Stimulated activated CD8-positive, alpha-beta memory T cell treated with anti-CD3 and anti-CD28 coated beads, Interleukin-4, amount 100 ng/mL, for 4 hours (primary cell): ENCODE measurements at places on chromosomes 3 and 15.

GRCh38 chr3:174377684-174378083 is 481.4 kb upstream of the NAALADL2 start:
- no peak for DNase-seq

DNA sequence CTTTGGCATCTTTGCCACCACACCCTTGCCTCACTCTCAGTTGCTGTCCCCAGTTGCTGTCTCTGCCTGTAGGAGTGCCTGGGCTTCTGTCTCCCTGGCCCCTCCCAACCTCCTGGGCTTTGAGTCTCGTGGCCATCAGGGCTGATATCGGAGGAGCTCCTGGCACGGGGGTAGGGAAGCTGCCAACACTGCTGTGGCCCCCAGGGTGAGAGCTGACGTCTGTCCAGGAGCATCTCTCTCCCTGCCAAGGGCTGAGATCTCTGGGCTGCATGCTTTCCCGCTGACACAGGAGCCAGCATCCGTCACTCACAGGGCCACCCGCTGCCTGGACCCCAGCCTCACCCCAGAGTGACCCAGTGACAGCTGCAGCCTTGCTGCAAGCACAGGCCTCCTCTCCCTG is 47.4 kb downstream of the EXOG start:
- DNase-seq: no peak

- no peak for DNase-seq
These were observed 4.9 kb downstream of the CALML4 start for GRCh38 chr15:68200016-68200861.

DNA sequence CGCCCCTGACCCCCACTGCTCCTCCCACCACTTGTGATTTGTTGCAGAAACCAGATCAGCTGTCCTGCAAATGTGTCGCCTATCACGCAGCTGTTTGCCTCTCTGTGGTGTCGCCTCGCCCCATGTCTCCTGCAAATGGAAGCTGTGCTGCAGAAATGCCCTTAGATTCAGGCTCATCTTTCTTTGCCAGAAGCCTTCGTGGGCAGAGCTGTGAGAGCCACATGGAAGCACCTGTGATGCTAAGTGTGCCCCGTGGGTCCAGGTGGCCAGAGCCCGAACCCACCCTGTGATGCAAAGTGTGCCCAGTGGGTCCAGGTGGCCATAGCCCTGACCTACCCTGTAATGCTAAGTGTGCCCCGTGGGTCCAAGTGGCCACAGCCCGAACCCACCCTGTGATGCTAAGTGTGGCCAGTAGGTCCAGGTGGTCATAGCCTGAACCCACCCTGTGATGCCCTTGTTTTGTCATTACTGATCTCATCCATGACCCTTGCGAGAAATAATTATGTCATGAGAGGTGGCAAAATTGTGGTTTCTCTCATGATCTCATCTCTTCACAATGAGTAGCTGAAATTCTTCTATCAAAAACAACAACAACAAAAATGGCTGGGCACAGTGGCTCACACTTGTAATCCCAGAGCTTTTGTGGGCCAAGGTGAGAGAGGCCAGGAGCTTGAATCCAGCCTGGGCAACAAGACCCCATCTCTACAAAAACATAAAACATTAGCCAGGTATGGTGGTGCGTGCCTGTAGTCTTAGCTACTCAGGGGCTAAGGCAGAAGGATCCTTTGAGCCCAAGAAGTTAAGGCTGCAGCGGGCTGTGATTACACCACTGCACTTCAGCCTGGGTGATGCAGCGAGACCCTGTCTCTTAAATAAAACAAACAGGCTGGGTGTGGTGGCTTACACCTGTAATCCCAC is 187.4 kb downstream of the GOLGA6L6 start:
- no peak for DNase-seq

GRCh38 chr3:133093366-133093765 is 55.2 kb downstream of the TMEM108 start:
- no peak for DNase-seq

- no peak for DNase-seq
These were observed 35.9 kb downstream of the MINAR1 start for GRCh38 chr15:79467865-79468586.

- no peak for DNase-seq
These were observed 170.2 kb upstream of the IL12A start for GRCh38 chr3:159818399-159818798.

DNA sequence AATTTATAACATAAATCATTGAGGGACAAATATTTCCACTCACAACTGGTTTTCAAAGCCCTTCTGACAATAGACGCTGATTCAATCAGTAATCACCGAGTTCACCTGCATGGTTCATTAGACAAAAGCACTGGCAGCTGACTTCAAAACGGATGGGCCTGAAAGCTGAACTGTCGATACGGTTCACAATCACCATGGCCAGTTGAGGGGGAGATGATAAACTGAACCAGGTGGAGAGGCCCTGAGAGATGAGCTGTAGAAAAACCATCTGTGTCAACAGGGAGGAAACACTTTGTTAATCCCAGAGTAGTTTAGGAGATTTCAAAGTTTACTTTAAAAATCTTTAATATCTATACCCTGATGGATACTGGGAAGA is 75.0 kb downstream of the PEX5L start:
- DNase-seq: no peak

- no peak for DNase-seq
These were observed 4.1 kb downstream of the SPATA12 start for GRCh38 chr3:57064572-57064971.

DNA sequence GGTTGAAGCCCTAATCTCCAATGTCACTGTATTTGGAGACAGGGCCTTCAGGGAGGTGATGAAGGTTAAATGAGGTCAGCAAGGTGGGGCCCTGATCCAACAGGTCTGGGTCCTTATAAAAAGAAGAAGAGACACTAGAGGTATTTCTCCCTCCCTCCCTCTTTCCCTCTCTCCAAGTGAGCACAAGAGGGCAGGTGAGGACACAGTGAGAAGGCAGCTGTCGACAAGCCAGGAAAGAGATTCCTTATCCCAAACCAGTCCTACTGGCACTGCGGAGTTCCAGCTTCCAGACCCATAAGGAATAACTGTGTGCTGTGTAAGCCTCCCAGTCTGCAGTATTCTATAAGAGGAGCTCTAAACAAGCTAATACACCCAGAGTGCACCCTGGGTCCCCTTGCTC is 134.7 kb downstream of the ADAMTS17 start:
- DNase-seq: no peak

GRCh38 chr3:29922992-29923746 is 642.3 kb downstream of the RBMS3 start:
- DNase-seq: no peak

DNA sequence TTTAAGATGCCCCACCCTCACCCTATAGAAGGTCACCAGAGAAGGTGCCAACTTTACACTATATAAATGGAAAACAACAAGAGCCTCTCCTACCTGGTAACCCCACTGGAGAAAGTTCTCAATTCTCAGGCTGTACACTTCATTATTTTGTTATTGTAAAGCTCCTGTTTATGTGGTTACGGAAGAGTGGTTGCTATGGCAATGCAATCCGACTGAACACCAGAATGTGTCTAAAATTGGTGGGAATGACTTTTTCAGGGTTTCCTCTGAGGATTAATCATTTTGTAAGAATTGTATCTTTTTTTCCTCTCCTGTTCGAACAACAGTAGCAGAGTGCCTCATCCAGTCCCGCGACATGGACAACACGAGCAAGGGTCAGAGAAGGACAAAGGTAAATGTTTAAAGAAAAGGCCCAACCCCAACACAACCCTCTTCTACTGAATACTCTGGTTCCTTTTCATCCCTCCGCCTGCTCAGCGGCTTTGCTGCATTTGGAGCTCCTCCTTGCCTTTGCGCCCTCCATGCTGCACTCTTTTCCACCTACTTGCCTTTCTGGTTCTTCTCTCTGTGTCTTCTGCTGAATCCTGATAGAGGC is 45.3 kb downstream of the DGKG start:
- DNase-seq: no peak

- DNase-seq: no peak
These were observed 120.1 kb upstream of the ARHGEF3 start for GRCh38 chr3:56921573-56922453.

GRCh38 chr3:189792046-189792929 is 161.1 kb downstream of the TP63 start:
- no peak for DNase-seq

- DNase-seq: no peak
These were observed 617.0 kb upstream of the CBLB start for GRCh38 chr3:106485802-106486201.

- DNase-seq: no peak
These were observed 75.1 kb downstream of the B3GNT5 start for GRCh38 chr3:183328164-183328563.

DNA sequence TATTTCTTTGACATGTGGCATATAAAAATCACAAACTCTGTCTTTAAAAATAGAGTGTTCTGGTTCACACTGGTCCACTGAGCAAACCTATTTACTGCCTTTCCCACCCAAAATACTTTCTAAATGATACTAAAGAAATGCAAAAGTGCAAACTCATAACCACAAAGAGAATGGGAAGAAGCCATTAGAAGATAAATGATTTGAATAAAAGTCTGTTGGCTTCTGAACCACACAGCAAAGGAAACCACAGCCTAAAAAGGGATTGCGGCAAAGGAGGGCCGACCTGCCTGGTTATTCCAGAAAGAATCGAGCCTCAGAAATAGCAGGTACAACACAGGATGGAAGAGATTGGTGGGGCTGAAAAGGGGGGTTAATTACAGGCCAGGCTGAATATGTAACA is 599.5 kb downstream of the FHIT start:
- DNase-seq: no peak

- no peak for DNase-seq
These were observed at the start of gene CMTM7 for GRCh38 chr3:32391643-32392535. Gene CMTM7, plus strand, starts transcription at chr3:32391853. Its CDS starts 54 bp downstream, at chr3:32391907.

DNA sequence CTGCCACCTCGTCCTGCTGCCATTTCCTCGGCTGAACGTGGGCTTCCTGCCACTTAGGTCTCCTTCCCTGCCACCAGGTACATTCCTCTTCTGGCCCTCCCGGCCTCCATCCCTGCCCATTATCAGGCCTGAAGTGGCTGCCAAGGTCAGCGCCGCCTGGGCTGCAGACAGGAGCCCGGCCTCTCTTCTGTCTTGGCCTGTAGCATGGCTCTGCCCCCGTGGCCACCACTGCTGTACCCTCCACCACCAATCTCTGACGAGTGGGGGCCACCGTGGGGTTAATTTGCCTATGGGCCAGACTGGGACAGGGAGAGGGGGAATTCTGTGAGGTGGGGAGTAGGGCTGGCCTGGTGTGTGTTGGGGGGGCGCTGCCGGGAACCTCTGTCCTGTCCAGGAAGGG is 2.0 kb upstream of the BAHD1 start:
- no peak for DNase-seq

DNA sequence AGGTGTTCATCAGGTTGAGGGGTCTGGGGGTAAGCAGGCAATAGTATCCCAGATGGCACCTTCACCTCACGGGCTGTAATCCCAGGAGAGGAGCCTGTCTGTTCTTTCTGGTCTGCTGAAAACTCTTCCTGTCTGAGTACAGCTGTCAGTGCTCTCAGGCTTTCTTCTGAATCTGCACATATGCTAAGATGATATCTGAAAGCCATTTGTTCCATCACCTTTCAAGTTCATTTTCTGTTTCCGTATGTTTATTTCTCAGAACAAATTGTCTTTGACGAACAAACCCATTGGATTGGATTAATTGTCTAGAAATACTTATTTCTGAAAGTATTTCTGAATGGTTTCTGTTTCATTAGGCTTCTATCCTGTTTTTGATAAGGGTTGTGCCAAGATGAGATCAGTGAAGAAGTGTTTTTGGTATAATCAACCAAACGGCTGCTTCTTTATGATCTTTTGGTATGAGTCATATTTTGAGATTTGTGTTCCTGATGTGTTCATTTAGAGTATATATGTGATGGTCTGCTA is 13.3 kb downstream of the ZNF592 start:
- no peak for DNase-seq

- DNase-seq: no peak
These were observed 68.4 kb downstream of the MINDY2 start for GRCh38 chr15:58839485-58839884.

- no peak for DNase-seq
These were observed 635 bp upstream of the VILL start for GRCh38 chr3:37989821-37990480.

GRCh38 chr15:27601239-27601960 is 497.7 kb downstream of the OCA2 start:
- no peak for DNase-seq

DNA sequence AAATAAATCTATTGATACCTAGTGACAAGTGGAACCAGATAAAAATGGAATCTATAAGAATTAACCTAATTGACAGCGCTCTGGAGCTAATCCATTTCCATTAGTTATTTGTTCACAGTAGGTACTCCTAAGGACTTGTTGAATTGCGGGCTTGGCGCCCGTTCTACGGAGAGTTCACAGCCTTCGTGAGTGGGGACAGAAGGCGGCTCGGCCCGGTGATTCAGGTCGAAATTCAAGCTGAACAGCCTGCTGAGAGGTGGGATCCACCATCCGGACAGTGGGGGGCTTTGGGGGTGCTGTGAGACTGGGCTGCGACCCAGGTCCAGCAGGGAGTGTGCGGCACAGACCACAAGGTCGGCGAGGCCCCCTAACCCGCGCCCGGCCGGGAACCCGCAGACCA is 779 bp upstream of the CTNNB1 start:
- DNase-seq: peak; percentile 2

DNA sequence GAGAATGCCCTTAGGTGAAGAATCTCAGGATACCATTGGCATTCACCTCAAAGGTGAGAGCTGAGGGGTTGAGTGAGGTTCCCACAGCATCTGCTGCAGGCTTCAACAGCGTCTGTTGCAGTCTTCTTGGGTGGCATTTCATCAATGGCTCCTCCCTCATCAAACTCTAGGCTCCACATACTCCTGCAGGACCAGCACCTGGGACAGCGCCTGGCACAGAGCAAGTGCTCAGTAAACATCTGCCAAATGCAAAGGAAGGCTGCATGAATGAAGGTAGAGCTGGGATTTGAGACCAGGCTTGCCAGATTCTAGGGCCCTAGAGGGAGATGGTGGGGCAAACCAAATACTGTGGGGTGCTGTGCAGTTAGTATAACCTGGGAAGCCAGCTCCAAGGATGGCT is 9.6 kb downstream of the TRH start:
- no peak for DNase-seq

- peak; percentile 33 for DNase-seq
These were observed at the start of gene HAPLN3 for GRCh38 chr15:88894819-88895767. Gene HAPLN3, minus strand, starts transcription at chr15:88895544. Its CDS starts 8,246 bp downstream, at chr15:88887298.

- no peak for DNase-seq
These were observed 23.5 kb upstream of the SQOR start for GRCh38 chr15:45611305-45611704.

DNA sequence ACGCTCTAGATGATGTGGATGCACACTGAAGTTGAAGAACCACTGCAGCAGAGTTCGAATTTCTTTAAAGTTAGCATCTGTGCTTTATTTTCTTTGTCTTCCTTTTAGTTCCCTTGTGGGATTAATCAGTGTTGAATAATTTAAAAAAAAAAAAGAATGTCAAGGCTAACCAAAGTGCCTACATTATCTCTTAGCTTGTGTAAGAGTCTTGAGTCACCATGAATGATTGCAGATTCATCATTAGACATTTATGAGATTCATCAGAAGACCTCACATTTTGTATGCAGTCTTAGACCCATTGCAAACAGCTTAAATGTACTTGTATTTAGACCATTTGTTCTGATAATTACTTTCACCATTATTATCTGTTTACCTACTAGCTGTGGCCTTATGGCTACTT is 182.2 kb downstream of the FNDC3B start:
- DNase-seq: no peak

- DNase-seq: no peak
These were observed 22.6 kb upstream of the UMPS start for GRCh38 chr3:124707656-124708062.
